ENCODE measurements at places on chromosomes 2 and 18.

GRCh38 chr18:78126106-78126505, 853.5 kb upstream of the SALL3 start:
- DNase-seq = no peak

DNA sequence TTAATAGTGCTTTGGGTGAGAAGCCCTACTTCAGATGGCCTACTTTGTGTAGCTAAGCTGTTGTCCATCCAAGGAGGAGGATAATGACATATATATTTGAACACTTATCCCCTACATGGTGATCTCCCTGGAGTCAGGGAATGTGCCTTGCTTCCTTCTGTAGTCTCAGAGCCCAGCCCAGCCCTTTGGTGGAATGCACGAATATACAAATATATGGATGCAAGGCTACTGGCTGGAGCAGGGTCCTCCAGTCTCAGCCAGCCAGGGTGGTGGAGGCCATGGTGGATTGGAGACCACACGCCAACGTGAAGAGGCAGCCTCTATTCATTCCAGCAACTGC, 150.6 kb upstream of the RIOK3 start:
- DNase-seq = no peak

DNA sequence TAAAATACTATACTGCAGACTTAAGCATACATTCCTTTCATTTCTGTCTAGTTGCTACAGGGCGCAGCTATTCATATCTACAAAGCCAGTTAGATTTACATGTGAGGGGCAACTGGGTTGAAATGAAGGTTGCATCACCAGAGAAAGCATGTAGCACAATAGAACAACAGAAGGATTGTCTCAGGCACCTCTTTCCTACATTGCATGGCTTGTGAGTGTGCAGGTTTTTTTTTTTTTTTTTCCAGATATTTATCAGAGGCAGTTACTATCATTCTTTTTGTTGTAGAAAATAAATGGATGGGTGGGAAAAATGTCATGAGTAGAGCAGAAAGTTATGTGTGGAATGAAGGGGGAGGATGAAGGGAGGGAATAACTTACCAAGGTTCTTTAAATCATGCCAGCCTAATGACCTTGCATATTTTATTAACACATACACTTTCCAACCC, 86.8 kb downstream of the ERBB4 start:
- peak; percentile 71 for DNase-seq

DNA sequence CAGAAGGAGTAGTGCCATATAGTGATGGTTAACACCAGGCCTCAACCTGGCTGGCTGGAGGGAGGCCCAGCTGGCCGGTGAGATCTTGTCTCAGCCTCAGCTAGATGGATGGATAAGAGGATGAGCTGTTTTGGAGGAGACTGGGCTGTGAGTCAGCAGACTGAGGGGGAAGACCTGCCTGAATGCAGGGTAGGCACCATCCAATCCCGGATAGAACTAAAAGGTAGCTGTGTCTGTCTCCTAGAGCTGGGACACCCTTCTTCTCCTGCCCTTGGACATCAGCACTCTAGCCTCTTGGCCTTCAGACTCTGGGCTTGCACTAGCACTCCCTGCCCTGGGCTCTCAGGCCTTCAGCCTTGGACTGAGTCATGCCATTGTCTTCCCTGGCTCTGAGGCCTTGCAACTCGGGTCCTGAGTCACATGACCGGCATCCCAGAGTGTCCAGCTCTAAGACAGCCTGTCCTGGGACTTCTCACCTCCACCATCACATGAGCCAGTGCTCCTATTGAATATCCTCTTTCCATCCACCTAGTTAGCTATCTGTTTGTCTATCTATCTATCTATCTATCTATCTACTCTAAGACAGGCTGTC, 131.3 kb downstream of the TPO start:
- peak; percentile 82 for DNase-seq

DNA sequence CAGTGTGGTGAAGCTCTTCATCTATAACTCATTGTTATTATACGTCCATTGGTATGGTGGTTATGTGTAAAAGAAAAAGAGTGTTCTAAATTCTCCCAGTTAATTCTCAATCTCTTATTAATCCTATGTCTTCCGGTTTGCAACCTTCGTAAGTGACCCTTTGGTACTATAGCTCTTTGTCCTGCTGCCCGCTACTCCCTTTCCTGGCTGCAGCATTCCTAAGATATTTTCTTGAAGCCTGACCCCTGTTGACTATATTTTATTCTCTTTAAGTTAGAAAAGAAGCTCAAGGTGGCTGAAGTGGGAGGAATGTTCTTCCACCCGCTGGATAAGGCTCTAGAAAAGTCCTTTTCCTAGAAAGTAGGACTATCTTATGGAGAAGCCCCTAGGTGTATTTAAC, 684.8 kb downstream of the SOCS6 start:
- DNase-seq = no peak

DNA sequence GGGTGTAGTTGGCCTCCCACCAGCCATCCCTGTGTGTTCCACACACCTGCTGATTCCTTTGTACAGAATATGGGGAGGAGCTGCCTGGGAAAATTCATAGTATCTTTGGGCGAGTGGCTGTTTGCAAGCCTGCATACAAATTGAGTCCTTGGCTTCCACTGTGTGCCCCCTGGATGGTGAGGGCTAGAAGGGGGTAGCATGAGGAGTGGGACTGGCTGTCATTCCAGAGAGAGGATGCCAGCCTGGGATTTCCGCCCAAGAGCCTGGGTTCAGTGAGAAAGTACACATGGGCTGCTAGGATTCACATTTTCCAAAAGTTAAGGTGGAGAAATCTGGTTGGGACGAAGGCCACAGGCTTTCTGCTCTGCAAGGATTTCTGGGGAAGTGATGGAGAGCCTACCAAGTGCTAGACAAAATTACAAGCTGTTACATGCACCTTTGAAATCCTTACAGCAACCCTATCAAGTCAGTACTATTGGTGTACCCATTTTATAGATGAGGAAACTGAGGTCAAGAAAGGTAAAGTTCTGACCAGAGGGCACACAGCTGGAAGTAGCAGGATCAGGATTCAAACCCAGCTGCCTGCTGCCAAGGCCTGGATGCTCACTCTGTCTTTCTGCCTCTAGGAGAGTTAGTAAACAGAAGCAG, 606 bp upstream of the TOGARAM2 start:
- no peak for DNase-seq

- no peak for DNase-seq
These were observed 249.2 kb downstream of the TXNL1 start for GRCh38 chr18:56389190-56389589.

- DNase-seq = peak; percentile 45
These were observed 403.2 kb downstream of the THSD7B start for GRCh38 chr2:137168552-137168951.

DNA sequence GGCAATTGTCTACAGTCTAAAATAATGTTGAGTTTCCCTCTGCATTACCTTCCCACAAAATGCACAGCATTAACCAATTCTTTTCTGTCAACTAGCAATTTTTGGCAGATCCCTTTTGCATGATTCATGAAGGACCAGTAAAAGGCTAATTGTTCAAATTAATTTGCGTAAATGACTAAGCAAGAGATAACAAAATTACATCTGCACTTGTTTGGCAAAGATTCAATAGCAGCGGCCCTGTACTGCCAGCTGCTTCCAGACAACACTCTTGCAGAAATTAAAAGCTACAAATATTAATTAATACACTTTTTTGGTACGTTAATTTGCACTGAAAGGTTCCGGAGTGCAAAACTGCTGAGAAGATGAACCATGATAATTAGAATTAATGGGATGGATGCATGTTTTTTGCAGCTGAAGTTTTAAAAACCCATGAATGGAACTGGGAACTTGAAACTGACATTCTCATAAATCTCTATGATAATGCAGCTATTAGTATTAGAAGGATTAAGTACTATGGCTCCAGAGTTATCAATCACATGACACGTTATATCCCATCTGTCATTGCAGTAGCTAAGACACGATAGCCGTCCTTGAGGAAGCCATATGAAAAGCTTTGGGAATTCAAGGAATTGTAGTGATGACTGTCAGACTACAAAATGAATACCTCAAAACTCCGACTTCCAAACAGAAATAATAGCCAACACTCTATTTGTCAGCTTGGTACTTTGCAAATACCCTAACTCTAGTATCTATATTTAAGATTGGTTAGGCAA, 1268.3 kb upstream of the ACVR2A start:
- peak; percentile 41 for DNase-seq

DNA sequence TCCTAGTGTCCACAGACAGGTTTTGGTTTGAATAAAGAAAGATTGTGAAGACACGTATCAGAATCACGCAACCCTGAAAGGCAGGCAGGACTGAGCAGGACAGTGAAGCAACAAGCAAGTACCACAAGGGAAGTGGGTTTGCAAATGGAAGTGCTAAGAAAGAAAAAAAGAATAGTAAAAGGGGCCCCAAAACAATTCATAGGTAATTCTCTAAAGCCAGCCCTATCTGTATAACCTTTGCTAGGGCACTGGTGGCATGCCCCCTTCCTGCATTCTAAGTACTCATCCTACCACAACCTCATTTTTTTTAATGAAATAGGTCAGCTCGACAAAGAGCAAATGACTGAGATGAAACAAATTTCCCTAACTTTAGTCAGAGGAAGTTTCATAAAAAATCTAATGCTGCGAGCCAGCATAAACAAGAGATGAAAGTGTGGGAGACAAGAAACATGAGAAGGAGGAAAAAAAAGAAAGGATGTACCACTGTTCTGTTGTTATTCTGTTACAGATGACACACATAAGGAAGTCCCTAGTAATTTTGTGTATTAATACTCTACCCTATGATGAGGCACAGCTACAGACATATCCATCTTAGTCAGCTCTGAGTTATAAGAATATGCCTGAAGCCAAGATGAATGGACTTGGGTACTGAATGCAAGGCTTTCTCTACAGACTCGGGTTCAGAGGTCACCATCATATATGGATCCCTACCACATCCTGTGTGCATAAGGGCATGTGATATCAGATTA, 32.2 kb downstream of the IKZF2 start:
- DNase-seq = peak; percentile 51

- peak; percentile 56 for DNase-seq
These were observed 127.6 kb upstream of the TWIST2 start for GRCh38 chr2:238720232-238720672.

- DNase-seq = peak; percentile 13
These were observed 264.9 kb upstream of the CCDC68 start for GRCh38 chr18:55224086-55224625.

DNA sequence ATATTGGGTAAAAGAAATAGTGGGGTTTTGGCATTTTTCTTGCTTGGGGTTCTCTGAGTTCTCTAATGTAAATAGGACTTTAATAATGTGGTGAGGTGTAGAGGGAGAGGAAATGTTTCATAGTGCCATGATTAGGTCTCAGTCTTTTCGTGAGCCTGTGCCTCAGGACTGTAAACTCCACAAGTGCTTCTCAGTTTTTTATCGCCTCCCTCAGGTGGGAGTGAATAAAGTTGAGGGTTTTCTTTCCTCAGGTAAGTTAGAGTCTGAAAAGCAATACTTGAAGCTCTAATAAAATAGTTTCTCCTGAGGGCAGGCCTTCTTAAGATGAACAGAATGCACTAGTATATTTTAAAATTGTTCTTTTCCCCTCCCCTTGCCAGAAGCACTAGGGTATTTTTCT, 243.1 kb upstream of the SETBP1 start:
- no peak for DNase-seq

- DNase-seq = peak; percentile 81
These were observed 51.8 kb downstream of the CTIF start for GRCh38 chr18:48590678-48591077.

DNA sequence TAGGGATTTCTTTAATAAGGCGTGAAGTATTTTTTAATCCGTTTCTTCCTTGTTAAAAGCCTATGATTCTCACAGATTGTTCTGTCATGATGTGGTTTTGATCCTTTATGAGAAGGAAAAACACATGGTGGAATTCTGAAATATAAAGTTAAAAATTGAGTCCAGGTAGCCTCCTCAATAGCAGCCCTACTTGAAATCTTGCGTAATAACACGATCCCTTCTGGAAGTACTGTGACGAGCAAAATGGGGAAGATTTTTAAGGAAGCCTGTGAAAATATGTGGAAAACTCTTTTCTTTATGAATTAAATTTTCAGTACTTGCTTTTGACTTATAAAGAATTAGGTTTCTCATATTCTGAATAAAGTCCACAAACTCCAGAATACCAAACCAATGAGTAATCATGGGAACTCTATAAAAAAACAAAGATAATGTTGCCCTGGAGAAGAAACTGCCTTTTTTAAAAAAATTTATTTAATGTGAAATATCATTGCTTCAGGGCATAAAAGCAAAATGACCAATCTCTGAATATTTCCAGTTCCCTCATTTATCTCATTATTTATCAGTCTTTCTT, 476.4 kb upstream of the ZEB2 start:
- peak; percentile 72 for DNase-seq

DNA sequence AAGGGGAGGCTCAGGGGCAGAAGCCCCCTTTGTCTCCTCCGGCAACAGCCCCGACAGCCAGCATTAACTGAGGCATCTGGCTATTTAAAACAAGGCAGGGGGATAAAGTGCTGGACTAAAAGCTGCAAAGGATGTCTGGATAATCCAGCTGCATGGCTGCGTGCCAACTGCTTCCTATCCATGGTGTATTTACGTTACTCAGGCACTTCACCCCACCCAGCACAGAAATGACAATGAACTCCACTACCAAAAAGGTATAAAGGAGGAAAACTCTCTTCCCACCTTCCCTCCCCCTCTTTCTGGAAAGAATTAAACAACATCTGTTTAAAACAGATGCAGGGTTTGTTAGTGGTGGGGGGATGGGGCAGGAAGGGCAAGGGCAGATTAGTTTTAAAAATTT, 82.5 kb downstream of the SPRED2 start:
- peak; percentile 86 for DNase-seq

- peak; percentile 13 for DNase-seq
These were observed 778 bp downstream of the BBS5 start for GRCh38 chr2:169480079-169480465.

GRCh38 chr2:64359892-64360657, 93.9 kb upstream of the LGALSL start:
- DNase-seq = peak; percentile 96

GRCh38 chr2:1553671-1554295, 140.5 kb downstream of the TPO start:
- peak; percentile 69 for DNase-seq

DNA sequence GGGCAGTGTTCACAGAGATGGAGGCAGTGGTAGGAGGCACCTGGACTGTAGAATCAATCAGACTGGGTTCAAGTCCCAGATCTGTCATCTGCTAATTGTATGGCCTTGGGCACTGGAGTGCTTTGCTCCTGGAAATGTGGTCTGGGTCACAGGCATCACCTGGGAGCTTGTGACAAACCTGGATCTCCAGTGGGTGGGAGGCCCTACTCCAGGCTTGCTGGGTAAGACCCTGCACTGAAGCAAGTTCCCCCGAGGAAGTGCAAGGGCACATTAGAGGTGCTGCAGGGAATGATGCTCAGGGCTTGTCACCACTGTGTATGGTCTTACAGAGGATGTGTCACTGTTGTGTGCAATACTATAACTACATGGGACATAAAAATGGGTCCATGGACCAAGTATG, 220.5 kb upstream of the ID2 start:
- DNase-seq = no peak

Measured in cardiac fibroblast (primary cell).